ENCODE measurements at places on chromosomes 7 and 10.

DNA sequence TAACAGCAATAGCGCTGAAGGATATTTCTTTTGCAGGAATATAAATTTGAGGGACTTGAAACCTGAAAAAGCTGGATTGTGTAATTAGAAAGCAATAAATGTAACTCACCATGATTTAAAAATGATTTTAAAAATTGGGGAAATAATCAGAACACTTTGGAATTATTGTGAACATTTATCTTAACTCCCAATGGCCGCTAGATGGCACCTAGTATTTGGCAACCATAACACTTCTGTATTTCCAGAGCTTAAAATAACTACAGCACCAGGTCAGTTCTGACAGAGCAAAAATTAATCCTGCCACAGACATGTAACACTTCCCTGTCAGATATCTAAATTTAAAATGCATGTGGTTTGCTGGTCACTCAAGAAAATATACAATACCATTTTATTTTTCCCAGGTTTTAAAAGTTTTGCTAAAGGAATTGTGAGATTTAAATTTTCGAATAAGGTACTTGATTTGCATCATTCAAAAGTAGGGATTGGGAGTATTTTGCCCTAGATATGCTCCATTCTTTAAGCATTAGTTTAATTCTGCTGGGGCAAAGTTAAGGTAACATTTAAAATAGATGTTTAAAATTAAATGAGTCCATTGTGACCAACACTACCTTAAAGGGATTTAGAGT, 144.5 kb downstream of the PPP1R3A start:
- no peaks in the 10 kb centered on the region for H3K4me1 ChIP-seq
- H3K27me3 ChIP-seq: no peaks in the 10 kb centered on the region
- H3K36me3 ChIP-seq: no peaks in the 10 kb centered on the region
- no peak for DNase-seq

- no peaks in the 10 kb centered on the region for H3K4me1 ChIP-seq
- H3K4me3 ChIP-seq: no peak overlapping the region
- DNase-seq: no peak
- H3K27me3 ChIP-seq: no peaks in the 10 kb centered on the region
- H3K27ac ChIP-seq: no peak overlapping the region
Observed at GRCh38 chr7:81562581-81562980, 207.3 kb downstream of the HGF start.

DNA sequence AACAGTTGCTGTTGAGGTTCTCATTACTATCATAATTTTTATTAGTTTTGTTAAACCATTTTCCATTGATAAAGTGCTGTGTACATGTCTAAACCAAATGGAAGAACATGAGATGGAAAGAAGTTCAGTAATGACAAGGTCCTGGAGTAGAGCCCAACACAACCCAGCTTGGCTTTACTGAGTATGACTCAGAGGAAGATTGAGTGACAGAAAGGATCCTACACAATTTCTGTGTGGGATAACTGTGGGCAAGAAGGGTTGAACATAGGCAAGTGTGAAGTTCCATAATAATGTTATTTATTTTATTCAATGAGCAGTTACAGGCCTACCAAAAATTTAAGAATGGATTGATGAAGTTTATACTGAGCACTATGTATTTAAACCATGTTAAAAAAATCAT, 15.9 kb downstream of the PRKG1 start:
- no peaks in the 10 kb centered on the region for H3K27me3 ChIP-seq
- no peak overlapping the region for H3K4me3 ChIP-seq
- no peak overlapping the region for H3K27ac ChIP-seq
- DNase-seq: no peak

GRCh38 chr7:39531818-39532217, 34.4 kb upstream of the YAE1 start:
- no peak overlapping the region for H3K4me3 ChIP-seq
- no peak overlapping the region for H3K27ac ChIP-seq
- peaks cover 12% of the 10 kb centered on the region for H3K27me3 ChIP-seq
- H3K36me3 ChIP-seq: no peaks in the 10 kb centered on the region
- no peaks in the 10 kb centered on the region for H3K4me1 ChIP-seq

GRCh38 chr7:151373599-151373998, 32.0 kb downstream of the NUB1 start:
- no peaks in the 10 kb centered on the region for H3K27me3 ChIP-seq
- no peak overlapping the region for H3K4me3 ChIP-seq
- no peak for DNase-seq
- H3K36me3 ChIP-seq: peaks cover 21% of the 10 kb centered on the region
- H3K4me1 ChIP-seq: no peaks in the 10 kb centered on the region

GRCh38 chr7:47380325-47381133, 201.4 kb downstream of the TNS3 start:
- H3K27me3 ChIP-seq: peaks cover 2% of the 10 kb centered on the region
- H3K36me3 ChIP-seq: no peaks in the 10 kb centered on the region
- H3K4me1 ChIP-seq: no peaks in the 10 kb centered on the region

DNA sequence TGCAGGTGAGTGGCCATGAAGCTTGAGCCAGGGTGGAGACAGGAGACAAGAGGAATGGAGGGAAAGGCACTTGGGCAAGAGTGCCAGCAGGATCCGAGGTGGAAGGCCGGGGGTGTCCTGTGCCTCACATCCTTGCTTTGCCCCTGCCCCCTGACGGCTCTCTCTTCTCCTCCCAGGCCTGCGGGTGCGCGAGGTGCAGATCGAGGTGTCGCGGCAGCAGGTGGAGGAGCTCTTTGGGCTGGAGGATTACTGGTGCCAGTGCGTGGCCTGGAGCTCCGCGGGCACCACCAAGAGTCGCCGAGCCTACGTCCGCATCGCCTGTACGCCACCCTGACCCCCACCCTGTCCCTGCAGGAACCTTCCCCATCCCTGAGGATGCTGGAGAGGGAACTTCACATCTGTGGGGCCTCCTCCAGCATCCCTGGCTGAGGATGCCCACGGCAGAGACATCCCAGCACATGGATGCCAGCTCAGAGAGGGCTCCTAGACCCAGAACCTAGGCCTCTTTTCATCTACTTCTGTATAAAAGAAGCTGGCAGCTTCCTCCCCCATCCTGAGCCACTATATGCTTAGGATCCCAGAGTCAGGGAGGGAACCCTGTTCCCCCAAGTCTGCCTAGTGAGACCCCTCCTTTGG, 34.4 kb upstream of the SLC29A3 start:
- H3K27ac ChIP-seq: no peak overlapping the region
- DNase-seq: no peak
- H3K27me3 ChIP-seq: no peaks in the 10 kb centered on the region
- no peak overlapping the region for H3K4me3 ChIP-seq
- H3K4me1 ChIP-seq: no peaks in the 10 kb centered on the region

DNA sequence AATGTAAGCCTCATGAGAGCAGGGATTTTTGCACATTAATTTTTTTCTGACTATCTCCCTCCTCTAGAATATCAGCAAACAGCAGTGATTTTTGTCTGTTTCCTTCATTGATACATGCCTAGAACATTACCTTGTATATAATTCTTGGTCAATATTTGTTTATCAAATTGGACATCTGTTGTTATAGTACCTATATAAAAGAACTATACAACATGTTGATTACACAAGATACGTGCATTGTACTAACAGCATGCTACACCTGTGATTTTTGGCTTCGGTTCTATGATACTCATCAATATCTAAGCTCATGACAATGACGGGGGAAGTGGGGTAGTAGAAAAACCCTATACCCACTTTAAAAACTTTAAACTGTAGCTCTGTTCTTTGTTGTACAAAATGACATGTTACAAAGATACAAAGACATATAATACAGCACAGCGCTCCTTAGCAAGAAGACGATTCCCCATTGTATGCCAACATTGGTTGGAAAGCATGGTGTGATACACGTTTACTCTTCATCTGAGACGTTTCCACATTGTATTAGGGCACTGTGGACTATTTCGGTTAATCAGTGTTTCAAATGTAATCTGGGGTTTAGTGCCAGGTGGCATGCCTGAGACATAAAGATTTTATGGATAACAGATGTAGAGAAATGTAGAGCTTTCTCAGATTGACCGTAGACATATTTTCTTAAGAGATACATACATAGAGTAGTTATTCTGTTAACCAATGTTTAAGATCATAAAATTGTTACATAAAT, 70.5 kb upstream of the FOXP2 start:
- no peak overlapping the region for H3K4me3 ChIP-seq
- H3K36me3 ChIP-seq: no peaks in the 10 kb centered on the region
- H3K27ac ChIP-seq: no peak overlapping the region

DNA sequence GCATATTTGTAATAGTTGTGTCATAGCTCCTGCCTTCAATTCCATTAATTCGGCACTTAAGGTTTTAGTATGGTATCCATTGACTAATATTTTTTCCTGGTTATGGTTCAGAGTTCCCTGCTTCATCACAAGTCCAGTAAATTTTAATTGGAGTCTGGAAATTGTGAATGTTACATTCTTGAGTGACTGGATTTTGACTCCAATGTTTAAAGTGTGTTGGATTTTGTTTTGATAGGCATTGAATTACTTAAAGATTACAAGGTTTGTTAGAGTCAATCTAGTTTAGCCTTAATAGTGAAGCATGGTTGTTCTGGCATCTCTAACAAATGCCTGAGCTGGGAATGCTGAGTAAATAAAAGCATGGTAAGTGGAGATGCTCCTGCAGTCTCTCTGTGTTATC, 326.6 kb upstream of the IGFBP3 start:
- H3K36me3 ChIP-seq: no peaks in the 10 kb centered on the region
- no peaks in the 10 kb centered on the region for H3K27me3 ChIP-seq
- no peaks in the 10 kb centered on the region for H3K4me1 ChIP-seq
- no peak overlapping the region for H3K4me3 ChIP-seq

DNA sequence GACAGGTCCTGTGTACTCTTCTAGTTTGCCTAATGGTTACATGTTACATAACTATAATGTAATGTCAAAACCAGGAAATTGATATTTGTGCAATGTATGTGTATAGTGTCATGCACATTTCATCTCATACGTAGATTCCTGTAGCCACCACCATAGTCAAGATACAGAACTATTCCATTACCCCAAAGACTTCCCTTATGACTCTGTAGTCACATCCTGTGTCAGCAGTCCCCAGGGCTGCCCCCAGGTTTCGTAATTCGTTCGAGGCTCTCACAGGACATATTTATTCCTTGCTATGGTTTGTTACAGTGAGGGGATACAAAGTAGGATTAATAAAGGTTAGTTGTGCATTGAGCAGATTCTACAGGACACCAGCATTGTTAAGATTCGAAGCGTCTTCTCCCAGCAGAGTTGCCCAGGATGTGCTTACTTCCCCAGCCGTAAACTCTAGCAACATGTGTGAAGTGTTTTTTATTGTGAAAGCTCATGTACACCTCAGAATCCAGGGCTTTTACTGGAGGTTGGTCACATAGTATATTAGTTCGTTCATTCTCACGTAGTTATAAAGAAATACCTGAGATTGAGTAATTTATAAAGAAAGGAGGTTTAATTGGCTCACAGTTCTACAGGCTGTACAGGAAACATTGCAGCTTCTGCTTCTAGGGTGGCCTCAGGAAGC, 18.6 kb downstream of the RABGEF1 start:
- peak overlapping the region; percentile 4 for H3K4me3 ChIP-seq
- peaks cover 33% of the 10 kb centered on the region for H3K4me1 ChIP-seq
- peaks cover 14% of the 10 kb centered on the region for H3K36me3 ChIP-seq
- DNase-seq: no peak

- H3K36me3 ChIP-seq: peaks cover 20% of the 10 kb centered on the region
- no peak overlapping the region for H3K27ac ChIP-seq
- H3K27me3 ChIP-seq: no peaks in the 10 kb centered on the region
- no peak overlapping the region for H3K4me3 ChIP-seq
- peaks cover 16% of the 10 kb centered on the region for H3K4me1 ChIP-seq
Observed at GRCh38 chr7:135562720-135563119, 5.0 kb downstream of the NUP205 start.

DNA sequence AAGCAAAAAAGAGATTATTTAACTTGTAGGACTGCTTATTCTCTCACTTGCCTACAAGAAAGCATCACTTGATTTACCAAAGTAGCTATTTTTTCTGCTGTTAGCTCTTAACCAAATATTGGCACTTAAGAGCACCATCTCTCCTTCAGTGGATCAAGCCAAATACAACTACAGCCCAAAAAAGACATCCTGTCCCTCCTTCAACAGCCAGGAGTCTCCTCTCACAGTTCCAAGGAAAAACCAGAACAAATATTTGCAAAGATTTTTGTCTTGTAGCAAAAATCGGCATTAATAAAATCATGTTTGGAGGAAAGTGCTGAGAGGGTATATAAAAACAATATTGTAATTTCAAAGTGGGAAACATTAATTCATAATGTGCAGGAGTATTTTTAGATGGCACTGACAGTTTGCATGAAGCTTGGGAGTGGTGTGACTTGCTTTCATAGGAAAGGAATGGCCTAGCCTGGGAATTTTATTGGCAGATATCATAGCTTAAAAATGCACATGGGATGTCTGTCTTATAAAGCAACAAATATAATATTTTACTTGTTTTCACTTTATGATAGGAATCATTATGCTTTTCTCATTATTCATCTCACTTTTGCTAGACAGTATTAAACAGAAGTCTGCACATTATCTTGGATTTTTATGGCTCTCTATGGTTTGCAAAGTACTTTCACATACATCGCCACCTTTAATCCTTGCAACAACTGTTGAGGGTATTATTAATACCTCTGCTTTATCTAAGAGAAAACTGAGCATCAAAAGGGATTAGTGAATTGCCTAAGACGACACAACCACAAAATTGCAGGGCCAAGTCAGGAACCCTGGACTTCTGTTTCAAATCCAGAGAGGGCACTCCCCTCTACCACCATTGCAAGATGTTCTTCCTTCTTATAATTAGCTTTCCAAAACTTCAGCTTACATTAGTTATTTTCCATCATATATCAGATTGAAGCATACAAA, 103.5 kb downstream of the AGMO start:
- no peaks in the 10 kb centered on the region for H3K27me3 ChIP-seq
- no peaks in the 10 kb centered on the region for H3K4me1 ChIP-seq
- no peak overlapping the region for H3K4me3 ChIP-seq
- DNase-seq: no peak
- H3K27ac ChIP-seq: no peak overlapping the region
- no peaks in the 10 kb centered on the region for H3K36me3 ChIP-seq

- H3K36me3 ChIP-seq: peaks cover 37% of the 10 kb centered on the region
- no peak overlapping the region for H3K4me3 ChIP-seq
- H3K27me3 ChIP-seq: no peaks in the 10 kb centered on the region
- peaks cover 63% of the 10 kb centered on the region for H3K4me1 ChIP-seq
Observed at GRCh38 chr10:119296703-119297102, 89.3 kb downstream of the GRK5 start.

Data from activated T-helper 1 cell treated with anti-CD3 and anti-CD28 coated beads, Interleukin-12 subunit alpha, Interleukin-12 subunit beta, Interleukin-2, Interleukin-4 antibody, amounts not matched to agents 30 ng/mL and 10 ng/mL and 1 ng/mL, durations not matched to agents 14 hours and 24 hours and 36 hours (primary cell).